ENCODE measurements at places on chromosomes 6 and 20.
A peak's percentile ranks its signal among the peaks of the same experiment; 100 is the strongest.

- DNase-seq, result no peak
Observed at GRCh38 chr6:54874349-54875048, 27.9 kb downstream of the FAM83B start.

DNA sequence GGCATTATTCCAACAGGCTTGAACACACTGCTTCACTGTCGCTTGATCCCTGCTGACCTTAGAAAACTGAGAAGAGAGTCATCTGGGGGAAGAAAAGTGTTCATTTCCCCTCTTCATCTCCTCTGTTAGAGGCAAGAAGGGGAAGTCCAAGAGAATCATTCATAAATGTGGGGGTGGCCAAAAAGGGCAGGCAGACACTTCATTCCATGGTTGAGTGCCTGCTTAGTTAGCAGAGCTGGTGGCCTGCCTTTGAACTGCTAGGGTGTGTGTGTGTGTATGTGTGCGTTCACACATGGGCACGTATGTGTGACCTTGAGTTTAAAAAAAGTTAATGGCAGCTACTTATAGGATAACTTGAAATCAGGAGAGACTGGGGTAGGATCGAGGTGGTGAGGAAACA is 39.4 kb upstream of the RFPL4B start:
- DNase-seq, result no peak

- no peak for DNase-seq
Observed at GRCh38 chr6:34093854-34094430, 51.9 kb downstream of the GRM4 start.

- no peak for DNase-seq
Observed at GRCh38 chr20:19926591-19926990, 90.6 kb upstream of the NAA20 start.

- no peak for DNase-seq
Observed at GRCh38 chr6:149108038-149108748, 209.3 kb upstream of the TAB2 start.

DNA sequence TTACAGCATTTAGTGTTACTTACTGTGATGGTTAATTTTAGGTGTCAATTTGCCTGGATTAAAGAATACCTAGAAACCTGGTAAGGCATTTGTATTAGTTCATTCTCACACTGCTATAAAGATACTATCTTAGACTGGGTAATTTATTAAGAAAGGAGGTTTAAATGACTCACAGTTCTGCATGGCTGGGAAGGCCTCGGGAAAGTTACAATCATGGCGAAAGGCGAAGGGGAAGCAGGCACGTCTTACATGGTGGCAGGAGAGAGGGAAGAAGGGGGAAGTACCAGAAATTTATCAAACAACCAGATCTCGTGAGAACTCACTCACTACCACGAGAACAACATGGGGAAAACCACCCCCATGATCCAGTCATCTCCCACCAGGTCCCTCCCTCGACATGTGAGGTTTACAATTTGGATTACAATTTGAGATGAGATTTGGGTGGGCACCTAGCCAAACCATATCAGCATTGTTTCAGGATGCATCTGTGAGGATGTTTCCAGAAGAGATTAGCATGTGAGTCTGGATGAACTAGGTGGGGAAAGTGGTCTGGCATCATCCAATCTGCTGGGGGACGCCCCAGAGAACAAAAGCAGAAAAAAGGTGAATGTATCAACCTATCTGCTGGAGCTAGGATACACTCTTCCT is 76.8 kb downstream of the MKKS start:
- no peak for DNase-seq

GRCh38 chr20:14717134-14717999 is 380.0 kb upstream of the FLRT3 start:
- DNase-seq, result no peak

DNA sequence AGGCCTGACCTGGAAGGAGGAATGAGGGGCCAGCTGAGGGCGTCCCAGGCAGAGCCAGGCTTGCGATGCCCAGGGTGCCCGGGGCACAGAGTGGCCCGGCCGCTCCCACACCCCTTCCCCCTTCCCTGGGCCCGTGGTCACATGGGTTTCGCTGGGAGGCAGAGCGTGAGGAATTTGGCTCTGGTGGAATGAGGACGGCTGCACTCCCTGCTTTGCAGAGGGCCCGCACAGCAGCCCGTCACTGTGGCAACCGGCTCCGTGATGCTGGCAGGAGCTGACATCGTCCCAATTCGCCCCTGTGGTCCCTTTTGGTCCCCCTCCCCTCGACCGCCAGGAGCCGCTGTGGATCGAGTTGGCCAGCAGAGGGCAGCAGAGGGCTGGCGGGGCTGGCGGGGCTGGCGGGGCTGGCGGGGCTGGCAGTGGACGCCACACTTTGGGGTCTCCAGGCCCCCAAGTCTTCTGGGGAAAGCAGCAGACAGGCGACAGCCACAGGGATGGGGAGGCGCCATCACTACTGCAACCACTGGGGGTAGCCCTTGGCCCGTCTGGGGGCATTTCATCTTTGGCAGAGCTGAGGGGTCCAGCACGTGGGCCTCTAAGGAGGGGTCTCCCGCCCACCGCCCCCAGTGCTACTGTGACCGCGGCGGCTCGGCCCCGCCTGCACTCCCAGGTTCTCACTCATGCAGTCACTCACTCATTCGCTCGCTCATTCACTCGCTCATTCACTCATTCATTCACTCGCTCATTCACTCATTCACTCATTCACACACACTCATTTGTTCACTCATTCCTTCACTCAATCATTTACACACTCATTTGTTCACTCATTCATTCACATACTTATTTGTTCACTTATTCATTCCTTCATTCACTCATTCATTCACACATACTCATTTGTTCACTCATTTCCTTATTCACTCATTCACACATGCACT is 49.7 kb upstream of the BHLHE23 start:
- peak; percentile 81 for DNase-seq

- DNase-seq, result no peak
Observed at GRCh38 chr6:160218810-160219209, 39.8 kb downstream of the SLC22A2 start.

DNA sequence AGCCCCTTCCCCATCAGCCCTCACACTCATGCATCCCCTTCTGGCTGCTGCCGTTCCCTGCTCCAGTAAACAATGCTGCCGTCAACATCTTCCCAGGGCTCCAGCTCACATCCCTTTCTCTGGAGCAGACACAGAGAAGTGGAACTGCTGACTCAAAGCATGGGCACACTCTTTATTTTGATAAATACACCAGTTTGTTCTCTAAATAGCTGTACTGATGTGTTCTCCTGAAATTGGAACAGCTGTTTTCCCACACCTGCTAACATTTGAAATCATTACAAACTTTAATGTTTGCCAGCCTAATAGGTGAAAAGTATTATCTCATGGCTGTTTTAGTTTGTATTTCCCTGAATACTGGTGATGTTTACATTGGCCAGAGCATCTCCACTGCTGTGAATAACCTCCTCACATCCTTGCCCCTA is 102.1 kb upstream of the NXT1 start:
- no peak for DNase-seq

DNA sequence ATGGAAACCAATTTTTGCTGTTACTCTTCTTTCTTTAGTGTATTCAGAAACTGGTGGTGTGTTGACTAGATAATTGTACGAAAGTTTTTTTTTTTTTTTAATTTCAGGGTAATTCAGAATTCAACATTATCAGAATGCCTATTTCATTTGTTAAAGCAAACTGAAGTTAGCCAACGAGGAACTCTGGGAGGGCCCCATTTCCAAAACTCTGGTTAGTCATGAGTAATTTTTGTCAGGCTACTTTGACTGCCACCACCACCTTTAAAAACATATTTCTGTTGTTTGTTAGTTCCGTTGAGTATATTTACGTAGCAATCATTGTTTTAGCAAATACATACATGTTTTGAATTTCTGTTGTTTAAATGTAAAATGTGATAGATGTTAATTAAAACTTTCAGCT is 763 bp downstream of the ZKSCAN8 start:
- DNase-seq, result no peak

GRCh38 chr6:44854712-44855443 is 467.4 kb downstream of the CDC5L start:
- DNase-seq, result no peak

DNA sequence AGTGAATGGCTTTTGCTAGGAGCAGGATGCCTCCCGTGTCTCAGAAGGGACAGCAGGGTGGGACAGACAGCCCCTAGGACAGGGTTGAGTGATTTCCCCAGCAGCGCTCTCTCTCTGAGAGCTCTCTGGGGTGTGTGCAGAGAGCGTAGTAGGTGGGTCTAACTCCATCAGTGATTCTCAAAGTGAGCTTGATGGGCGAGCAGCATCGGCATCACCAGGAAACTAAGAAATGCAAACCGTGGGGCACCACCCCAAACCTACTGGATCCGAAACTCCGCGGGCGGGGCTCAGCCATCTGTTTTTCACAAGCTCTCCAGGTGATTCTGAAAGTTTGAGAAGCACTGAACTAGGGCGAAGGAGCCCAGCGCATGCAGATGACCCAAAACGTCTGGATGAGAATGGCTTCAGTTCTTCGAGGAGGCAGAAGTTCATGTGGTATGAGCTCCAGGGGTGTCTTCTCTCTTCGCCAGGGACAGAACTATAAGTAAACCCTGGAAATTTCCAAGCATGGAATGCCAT is 119.6 kb upstream of the RNF24 start:
- no peak for DNase-seq

GRCh38 chr6:146950351-146950835 is 253.8 kb upstream of the STXBP5 start:
- DNase-seq, result no peak

GRCh38 chr20:53773792-53774401 is 180.3 kb upstream of the ZNF217 start:
- no peak for DNase-seq

DNA sequence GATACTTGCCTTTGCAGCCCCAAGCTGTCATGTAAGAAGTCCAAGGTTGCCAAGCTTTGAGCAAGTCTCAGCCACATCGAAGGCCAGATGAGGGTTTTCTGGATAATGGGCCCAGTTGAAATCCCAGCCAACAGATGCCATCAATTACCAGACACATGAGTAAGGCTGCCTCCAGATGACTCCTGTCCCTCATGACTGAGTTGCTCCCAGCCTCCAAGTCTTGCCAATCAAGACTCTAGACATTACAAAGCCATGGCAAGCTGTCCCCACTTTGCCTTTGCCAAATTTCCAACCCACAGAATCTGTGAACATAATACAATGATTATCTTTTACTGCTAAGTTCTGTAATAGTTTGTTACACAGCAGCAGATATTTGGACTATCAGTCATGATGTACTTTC is 76.8 kb upstream of the ARMC2 start:
- DNase-seq, result no peak

DNA sequence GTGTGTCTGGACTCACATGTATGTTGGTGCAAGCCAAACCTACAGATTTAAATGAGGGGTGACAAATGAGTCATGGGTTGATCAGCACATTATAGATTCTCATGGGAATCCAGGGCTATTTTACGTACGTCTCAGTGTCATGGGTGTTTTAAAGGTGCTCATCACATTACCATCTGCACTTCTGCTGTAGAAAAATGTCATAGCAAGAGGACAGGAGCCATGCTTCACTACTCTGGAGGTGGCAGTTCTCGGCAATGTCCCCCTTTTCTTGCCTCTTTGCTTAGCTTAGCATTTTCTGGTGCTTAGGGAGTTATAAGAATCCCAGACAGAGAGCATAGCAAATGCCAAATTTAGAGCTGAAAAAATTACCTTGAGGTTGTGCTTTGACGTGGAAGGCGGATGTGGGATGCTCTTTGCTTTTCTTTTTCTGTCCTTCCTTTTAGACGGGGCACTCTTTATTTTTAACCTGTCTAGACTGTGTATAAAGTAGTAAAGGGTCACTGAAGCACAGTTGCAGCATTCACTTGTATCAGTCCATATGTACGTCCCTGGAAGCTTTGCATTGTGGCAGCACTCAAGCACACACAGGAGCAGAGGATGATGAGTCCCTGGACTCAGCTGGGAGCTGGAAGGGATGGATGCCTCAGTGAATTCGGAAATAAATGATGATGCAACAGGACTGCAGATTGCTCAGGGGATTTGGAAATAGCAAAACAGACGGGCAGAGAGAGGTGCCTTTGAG is 139.7 kb downstream of the SYNDIG1 start:
- DNase-seq, result no peak

- DNase-seq, result no peak
Observed at GRCh38 chr6:49052901-49053300, 410.2 kb downstream of the MMUT start.

DNA sequence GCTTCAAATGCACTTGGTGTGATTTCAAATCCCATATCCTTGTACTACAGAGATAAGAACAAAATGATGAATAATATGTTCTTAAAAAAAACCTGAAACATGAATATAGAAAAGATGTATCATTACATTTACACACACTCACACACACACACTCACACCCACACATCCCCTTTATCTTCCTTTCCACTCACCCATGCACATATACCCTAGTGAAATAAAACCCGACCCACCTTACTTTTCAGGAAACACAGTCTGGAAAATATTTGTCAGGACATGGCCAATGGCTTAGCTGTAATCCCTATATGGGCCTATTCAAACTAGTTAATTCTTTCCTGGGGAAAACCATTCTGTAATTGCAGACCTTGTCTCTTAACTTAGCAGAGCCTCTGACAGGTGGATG is 60.8 kb upstream of the EDN1 start:
- DNase-seq, result no peak

DNA sequence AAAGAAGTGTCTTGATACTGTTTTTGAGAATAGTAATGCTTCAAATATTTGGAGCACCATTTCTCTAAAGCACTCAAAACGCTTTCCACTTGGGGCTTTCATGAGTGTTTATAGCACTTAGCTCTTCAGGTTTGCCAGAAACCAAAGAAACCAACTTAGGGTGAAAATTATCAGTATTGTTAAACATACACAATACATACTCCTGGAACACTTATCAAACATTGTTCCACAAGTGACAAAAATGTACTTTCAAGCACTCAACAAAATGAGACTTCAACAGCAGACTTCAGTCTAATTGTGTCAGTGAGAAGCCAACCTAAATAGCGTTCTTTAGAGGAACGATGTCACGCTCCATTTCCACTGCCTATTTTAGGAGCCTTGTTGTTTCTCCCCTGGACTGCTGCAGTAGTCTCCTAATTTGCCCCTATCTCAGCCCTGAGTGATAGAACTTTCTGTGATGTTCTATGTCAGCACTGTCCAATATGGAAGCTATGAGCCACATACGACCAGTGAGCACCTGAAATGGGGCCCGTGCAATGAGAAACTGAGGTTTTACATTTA is 461.3 kb downstream of the KIF16B start:
- no peak for DNase-seq

GRCh38 chr6:53894091-53894490 is 99.3 kb downstream of the LRRC1 start:
- peak; percentile 68 for DNase-seq

- no peak for DNase-seq
Observed at GRCh38 chr6:3438190-3439167, 18.4 kb downstream of the SLC22A23 start.

DNA sequence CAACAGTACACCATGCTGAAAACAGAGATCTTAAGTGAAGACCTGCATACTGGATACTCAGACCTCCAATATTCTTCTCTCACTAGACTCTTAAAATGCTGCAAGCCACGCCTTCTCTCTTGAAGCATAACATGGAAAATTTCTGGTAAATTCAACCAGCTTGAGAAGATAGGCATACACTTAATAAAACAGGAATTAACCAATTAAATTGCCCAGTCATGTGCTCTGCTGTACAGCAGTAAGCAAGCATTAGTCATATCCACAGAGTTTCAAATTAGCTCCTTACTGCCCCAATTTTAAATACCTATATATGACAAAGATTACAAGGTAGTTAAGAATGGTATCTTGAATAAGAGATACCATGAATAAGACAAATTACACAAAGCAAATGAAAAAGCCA is 53.8 kb downstream of the C6orf58 start:
- DNase-seq, result no peak

All from activated effector memory CD4-positive, alpha-beta T cell treated with anti-CD3 and anti-CD28 coated beads, Interleukin-2, amount 50 U/mL, for 16 hours (primary cell).